Activated T-cell treated with anti-CD3 and anti-CD28 coated beads for 4 hours (primary cell): ENCODE measurements at places on chromosomes 3 and 15.

DNA sequence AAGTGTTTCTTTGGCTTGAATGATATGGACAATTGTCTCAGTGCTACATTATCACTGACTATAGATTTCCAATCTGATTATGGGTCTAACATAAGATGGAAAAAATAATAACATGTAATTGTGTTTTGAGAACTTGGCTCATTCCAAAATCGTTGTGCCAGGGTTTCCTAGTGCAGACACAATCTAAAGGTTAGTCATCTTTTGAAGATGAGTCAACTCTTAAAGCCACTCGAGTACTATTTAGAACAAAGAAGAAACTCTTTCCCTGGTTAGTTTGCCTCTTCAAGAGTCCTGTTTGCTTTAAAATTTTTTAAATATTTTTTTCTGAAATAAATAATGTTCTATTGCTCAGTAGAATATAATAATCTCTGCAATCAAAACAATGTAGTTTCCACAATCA, 301.0 kb downstream of the CADM2 start:
- no peak for DNase-seq

DNA sequence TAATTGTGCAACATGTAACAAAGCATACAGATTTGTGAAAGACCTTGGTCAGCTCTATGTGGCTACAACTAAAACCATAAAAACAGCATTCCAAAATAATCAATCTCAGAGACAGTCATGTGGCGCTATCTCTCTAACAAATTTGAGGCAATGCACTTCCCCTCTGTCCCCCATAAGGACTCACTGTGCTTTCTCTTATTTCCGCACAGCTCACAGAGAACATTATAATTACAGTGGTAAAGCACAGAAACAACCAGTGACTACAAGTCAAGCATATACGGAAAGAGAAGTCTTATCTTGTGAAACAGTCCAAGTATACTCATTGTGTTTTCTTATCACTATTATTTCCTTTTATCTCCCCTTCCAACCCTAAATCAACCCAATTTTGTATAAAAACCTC, 64.3 kb downstream of the RYK start:
- DNase-seq, result no peak

DNA sequence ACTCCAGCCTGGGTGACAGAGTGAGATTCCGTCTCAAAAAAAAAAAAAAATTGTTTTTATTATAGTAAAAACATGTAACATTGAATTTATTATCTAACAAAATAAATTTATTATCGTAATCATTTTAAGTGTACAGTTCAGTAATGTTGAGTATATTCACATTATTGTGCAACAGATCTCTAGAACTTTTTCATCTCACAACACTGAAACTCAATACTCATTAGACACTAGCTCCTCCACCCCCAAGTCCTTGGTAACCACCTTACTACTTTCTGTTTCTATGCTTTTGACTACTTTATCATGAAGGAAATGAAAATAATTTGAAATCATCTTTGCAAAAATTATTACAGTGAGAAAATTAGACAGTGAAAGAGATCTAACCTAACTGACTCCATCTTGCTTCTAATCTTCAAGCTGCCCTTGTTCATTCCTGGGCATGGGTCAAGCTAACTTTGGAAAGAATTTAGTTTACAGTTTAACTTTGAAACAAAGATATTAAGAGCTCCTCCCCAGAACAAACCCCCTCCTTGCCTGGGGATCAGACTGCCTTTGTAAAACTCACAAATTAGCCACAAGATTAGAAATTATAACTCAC, 15.0 kb upstream of the FYCO1 start:
- DNase-seq, result no peak

DNA sequence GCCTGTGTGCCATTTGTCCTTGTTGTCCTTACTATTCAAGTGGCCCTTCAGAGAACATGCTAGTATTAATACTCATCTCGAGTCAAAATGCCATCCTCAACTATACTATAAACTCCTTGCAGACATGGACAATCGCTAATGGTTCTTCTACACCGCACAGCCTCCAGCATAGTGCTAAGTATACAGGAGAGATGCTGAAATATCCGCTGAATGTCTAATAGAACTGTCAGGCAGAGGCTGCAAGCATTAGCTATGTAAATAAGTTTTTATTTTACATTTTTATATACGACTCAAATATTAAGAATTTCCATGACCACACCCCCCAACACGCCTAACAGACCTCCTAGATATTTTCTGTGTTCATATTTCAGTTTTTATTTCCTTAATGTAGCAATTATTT, 39.4 kb downstream of the AAGAB start:
- DNase-seq, result no peak

- DNase-seq, result no peak
Observed at GRCh38 chr15:70761046-70761445, 2.3 kb downstream of the UACA start.

- DNase-seq, result no peak
Observed at GRCh38 chr15:45340429-45340828, 37.9 kb downstream of the GATM start.

DNA sequence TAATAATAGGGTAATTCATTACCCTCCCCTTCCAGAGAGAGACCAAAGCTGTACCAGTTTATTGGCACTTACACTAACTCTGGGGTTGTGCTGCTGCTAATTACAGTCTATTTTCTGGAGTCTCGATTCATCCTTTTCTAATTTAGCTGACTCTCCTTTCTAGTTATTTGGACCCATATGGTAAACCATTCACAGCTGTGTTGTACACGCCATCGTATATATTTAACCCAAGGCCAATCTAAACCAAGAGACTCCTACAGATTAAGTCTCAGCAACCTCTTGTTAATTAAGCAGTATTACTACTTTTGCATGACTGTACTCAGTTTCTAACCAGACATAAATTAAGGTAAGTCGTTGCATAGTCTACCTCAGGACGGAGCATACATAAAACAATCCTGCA, 22.5 kb downstream of the ANXA2 start:
- DNase-seq, result no peak

DNA sequence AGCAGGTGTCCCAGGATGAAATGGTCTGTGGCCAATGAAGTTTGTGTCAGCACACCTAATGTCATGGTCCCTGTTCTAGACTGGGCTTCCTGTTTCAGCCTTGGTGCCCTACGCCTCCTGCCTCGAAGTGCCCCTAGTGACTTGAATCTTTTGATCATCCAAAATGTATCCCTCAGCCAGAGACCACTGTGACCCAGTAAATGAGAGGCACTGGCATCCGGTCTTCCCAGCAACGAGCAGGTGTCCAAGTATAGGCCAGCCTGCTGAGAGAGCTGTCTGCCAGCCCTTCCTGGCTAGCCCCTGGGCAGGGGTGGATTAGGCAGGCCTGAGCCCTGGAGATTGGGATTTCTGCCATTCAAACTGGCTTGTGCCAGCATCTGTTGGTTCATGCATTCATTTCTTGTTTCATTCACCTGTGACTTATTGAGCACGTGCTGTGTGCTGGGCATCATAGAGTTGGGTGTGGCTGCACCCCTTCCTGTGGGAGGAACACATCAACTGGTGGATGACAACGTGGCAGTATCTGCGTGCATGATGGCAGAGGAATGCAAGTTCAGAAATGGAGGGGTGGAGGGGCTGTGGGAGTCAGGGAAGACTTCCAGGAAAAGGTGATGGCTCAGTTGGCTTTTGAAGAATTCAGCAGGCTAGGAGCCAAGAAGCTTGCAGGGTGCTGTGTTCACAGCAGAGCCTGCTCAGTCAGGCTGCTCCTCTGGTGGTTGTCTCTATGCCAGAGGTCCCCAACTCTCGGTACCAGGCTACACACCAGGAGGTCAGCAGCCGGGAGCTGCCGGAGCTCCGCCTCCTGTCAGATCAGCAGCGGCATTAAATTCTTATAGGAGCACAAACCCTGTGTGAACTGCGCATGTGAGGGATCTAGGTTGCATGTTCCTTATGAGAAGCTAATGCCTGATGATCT, 21.6 kb downstream of the ESYT3 start:
- DNase-seq, result no peak

- DNase-seq, result no peak
Observed at GRCh38 chr3:192215-192929, 4.2 kb upstream of the CHL1 start.

- no peak for DNase-seq
Observed at GRCh38 chr3:183533412-183534132, 21.9 kb downstream of the KLHL6 start.

- DNase-seq, result no peak
Observed at GRCh38 chr3:141392416-141392815, 24.1 kb downstream of the ZBTB38 start.

DNA sequence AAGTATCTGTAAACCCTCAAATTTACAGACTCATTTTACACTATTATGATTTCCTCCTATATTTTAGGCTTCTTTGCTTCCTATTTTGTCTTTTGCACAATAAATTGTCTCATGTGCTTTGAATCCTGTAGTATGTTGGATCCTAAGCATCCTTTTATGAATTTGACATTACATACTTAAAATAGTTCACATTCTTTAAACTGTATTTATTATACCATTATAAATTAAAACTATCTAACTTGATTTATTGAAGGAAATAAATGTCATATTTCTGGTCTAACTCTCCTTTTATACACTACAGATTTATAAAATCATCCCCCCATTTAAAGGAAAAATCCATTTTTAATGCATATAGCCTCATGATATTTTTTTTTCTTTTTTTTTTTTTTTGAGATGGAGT, 32.6 kb downstream of the EHHADH start:
- no peak for DNase-seq

DNA sequence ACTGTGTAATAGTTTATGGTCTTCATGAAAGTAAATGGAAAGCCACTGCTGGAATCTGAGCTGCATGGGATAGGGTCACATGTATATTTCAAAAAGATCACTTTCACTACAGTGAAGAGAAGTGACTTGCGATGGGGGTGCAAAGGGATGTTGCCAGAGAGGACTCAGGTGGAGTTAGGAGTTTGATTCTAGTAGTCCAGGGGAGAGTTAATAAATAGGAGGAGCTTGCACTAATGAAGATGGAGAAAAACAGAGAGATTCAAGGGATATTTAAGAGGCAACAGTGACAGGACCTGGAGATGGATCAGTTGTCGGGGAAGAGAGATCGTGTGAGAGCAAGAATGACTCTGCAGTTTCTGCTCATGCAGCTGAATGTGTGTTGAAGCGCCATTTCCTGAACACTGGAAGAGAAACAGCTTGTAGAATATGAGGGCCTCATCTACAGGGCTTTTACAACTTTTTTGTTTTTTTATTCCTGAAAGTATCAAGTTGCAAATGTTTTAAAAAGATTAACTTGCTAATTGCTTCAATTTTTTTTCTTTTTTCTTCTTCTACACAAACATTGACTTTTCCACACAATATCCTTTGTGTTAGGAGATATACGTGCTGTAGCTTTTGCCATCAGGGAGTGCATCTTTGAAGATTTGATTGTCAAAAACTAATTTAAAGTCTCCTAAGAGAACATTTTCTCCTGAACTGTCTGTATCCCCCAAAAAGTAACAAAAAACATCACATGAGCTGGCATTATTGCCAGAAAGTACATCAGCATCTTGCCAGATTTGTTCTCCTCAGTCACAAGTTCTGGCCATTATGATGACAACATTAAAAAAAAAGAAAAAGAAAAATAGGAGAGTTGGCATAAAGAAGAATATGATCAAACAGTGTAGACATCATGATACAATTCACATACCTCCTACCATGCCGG, 37.5 kb downstream of the SETMAR start:
- no peak for DNase-seq

- DNase-seq, result no peak
Observed at GRCh38 chr3:194671511-194671899, 486 bp downstream of the LSG1 start.

DNA sequence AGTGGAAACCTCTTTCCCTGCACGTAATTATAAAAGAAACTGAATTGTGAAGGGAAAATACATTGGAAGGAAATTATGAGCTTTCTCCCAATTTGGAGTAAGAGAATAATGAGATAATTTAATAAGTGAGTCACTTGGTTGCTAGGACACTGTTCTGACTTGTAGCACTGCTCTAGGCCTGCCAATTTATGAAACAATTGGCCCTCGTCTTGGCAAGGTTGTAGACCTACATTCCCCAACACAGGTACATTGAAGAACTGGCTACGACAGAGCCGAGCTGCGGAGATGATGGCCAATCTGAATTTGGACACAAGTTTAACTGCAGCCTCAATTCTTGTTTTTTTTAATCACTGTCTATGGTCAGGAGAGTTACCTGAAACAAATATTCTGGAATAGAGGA, 674.1 kb downstream of the MECOM start:
- no peak for DNase-seq

DNA sequence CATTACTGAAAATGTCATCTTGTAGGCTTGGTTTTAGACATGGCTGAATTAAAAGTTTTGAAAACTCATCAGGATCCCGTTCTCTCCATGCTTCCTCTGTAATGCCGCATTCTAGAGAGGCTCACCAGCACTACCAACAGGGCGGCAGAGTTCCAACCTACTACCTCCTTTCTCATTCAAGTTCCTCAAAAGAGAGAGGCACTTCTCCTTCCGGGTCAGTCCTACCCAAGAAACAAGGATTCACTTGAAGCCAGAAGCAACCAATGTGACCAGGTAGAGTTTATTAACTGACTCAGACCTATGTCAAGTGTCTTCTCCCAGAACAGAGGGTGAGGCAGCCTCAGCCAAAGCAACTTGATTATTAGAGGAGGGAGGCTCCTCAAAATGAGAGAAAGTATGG, 59.8 kb upstream of the GYG1 start:
- DNase-seq, result no peak

DNA sequence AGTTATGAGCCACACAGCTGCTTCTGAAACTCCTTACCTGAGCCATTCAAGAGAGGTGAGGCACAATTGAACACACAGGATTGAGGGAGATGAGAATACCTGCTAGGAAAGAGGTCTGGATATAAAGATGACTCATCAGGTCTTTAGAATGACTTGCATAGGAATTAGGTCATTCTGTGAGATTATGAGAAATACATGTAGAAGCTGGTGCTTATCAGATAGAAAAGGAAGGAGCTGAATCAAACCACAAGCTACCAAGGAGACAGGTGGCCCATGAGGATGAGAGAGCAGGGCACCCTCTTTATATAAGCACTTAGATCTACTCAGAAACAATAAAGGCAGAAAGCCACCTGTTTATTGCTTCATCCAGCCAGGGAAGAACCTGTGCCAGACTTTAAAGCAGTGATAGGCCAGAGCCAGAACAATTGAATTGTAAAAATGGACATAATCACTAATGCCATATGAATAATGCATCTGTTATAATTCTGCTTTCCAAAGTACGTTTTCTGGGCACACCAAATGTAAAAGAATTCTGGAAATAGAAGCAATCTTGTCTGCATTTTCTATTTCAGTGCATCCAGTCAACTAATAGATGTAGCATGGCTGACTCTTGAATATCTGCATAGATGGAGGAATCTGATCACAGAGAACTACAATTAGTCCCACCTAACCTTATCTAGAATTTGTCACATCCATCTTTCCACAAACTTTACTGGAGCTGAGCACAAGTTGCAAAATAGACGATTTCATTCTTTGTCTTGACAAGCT, 74.9 kb downstream of the PIK3R4 start:
- DNase-seq, result no peak

- DNase-seq, result no peak
Observed at GRCh38 chr3:53545996-53546359, 51.6 kb downstream of the CACNA1D start.

DNA sequence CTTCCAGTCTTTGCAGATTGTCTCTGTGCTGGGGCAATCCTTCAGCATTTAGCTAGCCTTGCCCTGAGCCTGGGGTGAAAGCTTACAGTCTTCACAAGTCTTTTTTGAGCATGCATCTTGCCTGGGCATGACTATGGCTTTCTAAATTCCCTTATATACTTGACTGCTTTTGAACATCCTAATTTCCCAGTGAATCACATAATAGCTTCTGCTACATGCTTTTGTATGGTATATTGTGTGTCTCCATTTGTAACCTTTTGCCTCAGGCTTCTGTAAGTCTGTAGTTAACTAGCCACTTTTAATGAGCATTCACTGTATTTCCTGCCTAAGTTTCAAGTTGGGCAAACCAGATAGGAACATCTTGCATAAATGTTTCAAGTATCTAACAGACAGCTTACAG, 76.8 kb downstream of the CHCHD4 start:
- DNase-seq, result no peak
